Hippocampal formation (tissue), 2 donors: ENCODE measurements at places on chromosomes 16 and 17.

DNA sequence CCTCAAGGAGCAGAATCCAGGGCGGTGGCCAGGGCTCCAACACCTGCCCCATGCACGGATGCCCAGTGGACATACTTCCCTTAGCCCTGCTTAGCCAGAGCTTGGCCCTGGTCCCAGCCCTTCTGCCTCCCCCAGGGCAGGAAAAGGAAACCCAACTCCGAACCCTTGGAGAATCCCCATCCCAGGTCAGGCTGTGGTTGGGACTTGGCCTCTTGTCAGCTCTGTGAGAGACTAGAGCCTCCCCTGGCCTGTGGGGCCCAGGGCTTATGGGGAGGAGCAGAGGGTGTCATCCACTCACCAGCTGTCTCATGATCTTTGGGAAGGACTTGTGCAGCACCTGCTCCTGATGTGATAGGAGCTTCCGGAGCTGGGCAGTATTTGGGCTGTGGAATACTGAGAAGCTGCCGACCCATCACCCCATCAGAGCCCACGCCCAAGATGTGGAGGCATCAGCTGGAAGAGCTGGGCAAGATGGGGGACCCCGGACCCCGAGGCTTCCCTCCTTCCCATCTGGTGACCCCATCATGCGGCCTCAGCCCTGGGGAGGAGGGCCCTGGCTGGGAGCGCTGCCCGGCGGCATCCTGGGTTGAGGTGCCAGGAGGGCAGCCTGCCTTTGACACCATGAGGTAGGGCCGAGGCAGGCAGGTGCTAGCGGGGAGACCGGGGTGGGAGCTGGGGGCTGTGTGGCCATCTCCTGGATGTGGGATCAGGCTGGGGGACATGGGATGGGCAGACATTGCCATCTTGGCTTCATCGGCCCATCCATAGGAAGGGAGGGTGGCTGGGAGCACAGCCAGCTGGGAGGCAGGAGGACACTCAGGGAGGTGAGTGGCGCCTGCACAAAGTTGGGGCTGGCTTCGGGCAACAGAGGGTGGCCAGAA is 45.1 kb downstream of the TNFRSF13B start:
- no peak for DNase-seq

- no peak for DNase-seq
Observed at GRCh38 chr16:3175157-3176093, 12.6 kb upstream of the OR1F1 start.

DNA sequence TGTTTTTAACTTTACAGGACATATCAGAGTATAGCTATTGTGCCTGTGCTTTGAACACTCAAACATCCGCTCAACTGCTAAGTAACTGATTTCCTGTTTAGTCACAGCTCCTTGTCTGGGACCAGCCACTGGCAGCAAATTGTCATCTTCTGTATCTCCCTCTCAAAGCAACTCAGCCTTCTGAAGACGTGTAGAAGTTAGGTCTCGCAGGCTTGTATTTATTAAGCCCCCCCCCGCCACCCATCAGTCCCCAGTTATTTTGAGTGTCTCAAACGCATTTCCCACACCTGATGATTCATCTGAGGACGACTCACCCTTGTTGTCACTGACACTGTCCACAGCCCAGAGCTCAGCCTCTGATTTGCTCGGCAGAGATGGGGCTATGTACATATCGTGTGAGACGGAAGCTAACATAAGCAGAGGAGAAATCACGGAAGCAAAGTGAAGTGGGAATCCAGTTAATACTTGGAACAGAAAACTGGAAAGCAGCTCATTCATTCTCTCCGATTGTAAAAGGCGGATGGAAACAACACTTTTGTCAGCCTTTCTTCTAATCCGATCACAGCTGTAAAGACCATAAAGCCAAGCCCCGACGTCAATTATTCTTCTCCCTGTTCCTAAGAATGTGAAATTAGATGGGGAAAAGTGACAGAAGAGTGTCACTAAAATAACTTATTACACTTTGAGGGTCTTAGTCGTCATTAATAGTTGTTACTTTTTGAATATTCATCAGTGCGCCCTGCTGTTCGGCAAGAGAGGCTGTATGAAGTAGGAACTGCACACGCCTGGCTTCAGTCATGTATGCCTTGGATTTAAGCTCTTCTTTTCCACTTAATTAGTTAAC is 64.2 kb downstream of the PITPNC1 start:
- no peak for DNase-seq

DNA sequence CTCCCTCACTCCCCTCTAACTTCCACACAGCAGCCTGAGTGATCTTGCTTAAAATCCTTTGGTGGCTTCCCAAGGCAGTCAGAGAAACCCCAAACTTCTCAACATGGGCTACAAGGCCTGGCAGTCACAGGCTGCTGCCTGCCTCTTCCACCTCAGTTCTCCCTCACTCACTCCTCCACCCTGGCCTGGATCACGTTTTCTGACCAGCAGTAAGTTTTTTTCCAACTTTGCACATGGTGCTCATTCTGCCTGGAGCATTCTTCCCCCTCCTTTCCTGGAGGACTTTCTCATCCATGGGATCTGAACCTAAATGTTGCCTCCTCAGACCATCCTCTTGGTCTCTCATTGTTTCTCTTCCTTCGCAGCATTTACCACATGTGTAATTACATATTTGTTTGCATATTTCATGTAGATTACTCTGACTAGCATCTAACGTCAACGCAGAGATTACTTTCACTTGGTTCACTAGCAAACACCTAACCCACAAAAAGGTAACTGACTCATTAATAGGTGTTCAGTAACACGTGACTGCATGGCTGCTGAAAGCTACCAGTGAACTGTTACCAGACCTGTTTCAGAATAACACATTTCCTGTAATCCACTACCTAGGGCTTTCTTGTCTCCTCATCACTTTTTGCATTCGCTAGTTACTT is 17.1 kb downstream of the GNA13 start:
- no peak for DNase-seq

DNA sequence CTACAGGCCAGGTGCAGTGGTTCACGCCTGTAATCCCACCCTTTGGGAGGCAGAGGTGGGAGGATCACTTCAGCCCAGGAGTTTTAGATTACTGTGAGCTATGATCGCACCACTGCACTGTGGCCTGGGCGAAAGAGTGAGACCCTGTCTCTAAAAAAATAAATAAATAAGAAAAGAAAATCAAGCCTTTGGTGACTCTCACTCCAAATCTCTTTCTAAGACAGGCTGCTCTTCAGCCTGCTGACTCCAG is 976 bp downstream of the ABCC3 start:
- DNase-seq: no peak
